ENCODE measurements at places on chromosomes 5 and 9.

GRCh38 chr5:72107131-72107900 is at the start of gene MAP1B:
MAP1B (plus strand) TSS chr5:72107475; CDS start chr5:72107532, 57 bp downstream.
- peak; percentile 68 for DNase-seq

DNA sequence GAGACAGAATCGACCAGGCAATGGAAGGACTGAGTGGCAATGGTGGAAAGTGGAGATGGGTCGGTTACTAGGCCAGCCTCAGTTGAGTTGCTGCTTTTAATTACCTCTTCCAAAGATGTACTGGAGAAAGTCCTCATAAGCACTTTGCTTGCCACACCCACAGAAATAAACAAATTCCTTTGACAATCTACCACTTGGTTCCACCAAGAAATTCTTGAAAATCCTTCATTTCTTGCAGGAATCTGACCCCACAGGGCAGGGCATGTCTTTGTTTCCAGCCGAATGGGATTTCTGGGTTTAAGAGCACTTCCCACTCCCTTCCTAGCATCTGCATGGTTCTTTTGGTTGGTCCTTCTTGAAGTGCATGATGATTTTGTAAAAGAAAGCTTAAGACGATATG is 54.5 kb downstream of the ADAMTS12 start:
- DNase-seq, result no peak

DNA sequence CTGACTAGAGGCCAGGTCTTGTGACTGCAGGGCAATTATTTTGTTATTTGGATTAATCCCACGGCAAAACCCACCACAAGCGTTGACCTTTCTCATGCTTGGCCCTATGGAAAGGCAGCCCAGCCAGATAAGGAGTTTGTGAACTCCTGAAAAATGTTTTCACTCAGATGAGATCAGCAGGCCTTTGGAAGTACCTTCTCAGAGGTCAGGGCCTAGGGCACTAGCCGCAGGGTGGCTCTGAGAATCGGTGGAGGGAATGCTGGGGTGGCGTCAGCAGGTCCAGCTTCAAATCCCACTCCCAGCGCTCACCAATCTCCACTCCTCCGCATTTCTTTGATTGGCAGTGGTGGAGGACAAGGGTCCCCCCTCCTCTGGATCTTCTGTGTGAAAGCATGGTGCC is 194.4 kb downstream of the GADD45G start:
- no peak for DNase-seq

GRCh38 chr5:84790406-84790805 is 405.7 kb upstream of the EDIL3 start:
- no peak for DNase-seq

GRCh38 chr9:99998866-99999265 is 92.4 kb downstream of the STX17 start:
- DNase-seq, result no peak

GRCh38 chr9:137832191-137832700 is 45.3 kb upstream of the CACNA1B start:
- no peak for DNase-seq

Measured in astrocyte (in vitro differentiated cells and primary cell).